ENCODE measurements at places on chromosomes 13 and 19.

GRCh38 chr19:7907122-7907521, 3.4 kb downstream of the MAP2K7 start:
- DNase-seq: no peak

DNA sequence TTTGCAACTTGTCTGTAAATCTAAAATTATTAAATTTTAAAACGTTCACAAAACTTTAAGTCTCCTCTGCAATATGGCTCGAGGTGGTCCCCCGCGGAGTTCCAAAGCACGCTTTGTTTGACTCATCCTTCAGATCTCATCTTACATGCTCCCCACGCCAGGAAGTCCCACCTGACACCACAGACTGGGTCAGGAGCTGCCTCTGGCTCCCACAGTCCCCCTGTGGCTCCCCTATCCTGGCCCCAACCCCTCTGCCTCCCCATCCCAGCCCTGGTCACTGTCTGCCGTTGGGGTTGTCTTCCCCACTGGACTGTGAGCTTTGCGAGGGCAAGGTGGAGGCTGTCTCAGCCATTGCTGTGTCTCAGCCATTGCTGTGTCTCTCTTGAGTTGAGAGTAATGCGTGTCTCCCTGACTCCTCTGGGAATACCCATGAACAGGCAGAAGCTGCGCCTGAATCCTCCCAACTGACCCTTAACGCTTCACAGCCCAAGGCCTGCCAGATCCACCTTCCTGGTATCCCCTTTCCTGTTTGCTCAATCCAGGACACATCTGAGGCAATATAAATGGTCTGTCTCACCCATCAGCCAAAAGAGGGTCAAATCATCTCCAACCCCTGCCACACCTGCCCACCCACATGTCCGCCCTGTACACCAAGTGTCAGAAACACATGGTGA, 15.9 kb downstream of the DYRK1B start:
- DNase-seq: no peak

DNA sequence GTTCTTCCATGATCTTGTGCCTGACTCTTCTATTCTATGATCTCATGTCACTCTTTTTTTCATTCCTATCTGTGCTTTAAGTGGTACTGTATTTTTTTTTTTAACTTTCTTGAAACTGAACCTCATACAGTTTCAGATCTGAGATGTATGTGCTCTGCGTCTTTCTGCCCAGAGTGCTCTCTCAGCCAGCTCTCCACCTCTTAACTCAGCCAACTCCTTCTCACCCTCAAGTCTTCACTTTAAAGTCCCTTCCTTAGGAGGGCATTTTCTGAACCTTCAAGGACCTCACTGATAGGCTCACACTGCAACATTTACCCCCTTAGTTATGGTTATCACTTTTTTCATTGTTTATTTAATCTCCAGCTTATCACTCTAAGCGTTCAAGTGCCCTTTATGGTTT, 158.7 kb downstream of the IRS2 start:
- no peak for DNase-seq

DNA sequence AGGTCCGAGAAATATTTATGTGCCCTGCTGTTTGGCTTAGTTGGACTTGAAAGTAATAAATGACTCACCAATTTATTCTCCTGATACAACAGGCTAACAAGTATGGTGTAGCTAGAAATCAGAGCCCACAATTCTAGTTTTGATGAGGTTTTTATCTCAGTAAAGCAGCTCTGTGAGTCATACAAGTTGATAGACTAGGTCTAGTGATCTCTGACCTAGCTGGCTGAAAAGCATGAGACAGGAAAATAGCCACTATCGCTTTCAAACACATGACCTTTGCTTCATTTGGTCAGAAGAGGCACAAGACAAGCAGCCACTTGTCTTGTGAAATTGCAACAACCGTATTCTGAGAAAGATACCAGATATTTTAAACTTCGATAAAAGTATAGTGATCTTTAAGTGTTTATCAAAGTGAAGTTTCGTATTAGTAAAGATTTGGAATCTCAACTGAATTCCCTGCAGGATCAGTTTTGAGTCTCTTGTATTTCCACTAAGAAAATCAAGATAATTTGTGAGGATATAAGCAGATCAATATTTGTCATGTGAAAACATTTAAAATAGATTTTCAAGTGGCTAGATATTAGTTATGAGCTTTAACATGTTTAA, 126.7 kb downstream of the MAB21L1 start:
- no peak for DNase-seq

DNA sequence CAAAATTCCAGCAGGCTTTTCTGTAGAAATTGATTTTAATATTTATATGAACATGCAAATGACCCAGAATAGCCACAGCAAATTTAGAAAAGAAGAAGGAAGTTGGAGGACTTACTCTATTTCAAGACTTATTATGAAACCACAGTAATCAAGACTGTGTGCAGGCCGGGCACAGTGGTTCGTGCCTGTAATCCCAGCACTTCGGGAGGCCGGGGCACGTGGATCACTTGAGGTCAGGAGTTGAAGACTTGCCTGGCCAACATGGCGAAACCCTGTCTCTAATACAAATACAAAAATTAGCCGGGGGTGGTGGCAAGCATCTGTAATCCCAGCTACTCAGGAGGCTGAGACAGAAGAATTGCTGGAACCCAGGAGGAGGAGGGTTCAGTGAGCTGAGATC, 6.0 kb upstream of the FFAR2 start:
- no peak for DNase-seq

DNA sequence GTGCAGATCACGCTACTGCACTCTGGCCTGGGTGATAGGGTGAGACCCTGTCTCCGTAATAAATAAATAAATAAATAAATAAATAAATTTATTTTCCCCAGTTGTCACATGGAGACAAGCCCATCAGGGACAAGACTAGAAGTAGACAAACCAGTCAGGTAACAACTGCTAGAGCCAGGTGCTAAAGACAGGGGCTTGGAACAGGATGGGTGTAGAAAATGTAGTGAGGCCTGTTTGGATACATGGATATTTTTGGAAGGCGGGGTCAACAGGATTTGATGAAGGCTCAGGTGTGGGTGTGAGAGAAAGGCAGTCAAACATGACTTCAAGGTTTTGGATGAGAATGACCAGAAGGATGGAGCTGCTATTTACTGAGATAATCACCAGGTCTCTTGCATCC, 27.7 kb upstream of the TPM4 start:
- DNase-seq: no peak

DNA sequence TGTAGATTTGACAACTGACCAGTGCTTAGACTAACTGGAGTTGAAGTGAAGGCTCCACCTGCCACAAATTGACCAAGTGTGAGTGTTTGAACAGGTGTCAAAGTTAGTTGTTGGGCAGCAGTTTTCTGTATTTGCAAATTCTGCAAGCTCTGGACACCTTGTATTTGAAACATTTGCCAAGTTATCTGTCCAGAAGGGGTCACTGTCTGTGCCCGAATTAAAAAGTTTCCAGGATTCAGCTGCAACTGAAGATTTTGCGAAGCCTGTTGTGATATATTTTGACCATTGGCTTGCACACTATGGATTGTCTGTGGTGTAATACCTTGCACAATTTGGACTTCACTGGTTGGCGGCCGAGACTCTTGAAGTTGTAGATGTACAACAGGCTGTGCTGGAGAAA, 1690.7 kb downstream of the SLITRK5 start:
- DNase-seq: no peak

DNA sequence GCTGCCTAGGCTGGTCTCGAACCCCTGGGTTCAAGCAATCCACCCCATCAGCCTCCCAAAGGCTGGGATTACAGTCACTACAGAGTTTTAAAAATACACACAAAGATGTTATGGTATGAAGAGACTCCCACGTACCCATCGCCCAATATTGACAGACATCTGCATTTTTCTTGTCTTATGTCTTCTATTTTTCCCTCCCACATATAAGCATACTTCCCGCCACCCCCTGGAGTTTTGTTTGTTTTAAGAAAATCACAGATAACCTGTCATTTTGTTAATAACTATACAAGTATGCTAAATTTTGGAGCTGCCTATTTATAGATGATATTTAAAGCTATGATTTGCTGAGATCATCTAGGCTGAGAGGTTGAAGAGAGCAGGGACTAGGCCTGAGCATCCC, 6.2 kb upstream of the SMG9 start:
- DNase-seq: no peak

DNA sequence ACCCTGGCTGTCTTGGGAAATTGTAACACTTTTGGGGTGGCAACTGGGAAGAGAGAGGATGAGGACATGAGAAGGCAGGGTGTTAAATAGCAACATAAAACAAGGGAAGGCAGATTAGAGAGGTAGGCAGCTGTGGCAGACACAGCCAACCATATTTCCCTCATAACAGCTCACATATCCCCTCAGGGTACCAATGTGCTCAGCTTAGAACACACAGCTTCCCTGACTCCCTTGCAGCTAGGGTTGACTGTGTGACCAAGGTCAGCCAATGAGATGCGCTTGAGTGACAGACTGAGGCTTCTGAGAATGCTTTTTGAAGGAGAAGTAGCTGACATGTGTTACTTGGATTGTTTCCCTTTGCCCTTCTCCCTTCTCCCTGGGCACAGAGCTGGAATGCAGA, 28.8 kb upstream of the SPATA13 start:
- DNase-seq: no peak

DNA sequence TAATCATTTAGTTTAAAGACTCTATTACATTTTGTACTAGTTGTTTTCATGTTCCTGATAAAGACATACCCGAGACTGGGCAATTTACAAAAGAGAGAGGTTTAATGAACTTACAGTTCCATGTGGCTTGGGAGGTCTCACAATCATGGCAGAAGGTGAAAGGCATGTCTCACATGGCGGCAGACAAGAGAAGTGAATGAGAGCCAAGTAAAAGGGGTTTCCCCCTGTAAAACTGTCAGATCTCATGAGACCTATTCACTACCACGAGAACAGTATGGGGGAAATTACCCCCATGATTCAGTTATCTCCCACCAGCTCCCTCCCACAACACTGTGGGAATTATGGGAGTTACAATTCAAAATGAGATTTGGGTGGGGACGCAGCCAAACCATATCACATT, 129.2 kb downstream of the PAN3 start:
- DNase-seq: no peak

GRCh38 chr19:3068071-3068470, 5.8 kb upstream of the TLE5 start:
- no peak for DNase-seq

DNA sequence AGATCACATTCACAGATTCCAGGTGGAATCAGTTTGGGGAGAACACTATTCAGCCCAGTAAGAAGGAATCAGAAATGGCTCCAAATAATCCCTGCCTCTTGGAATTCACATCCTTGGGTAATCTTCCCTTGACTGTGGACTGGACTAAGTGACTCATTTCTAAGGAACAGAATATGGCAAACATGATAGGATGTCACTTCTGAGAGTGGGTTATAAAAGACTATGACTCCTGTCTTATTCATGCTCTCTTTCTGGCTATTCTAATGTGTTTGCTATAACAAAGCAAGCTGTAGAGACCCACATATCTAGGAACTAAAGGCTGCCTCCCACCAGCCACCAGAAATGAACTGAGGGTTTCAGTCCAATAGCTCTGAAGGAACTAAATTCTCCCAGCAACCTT, 37.8 kb downstream of the MBD3L2B start:
- DNase-seq: no peak

Measured in adipocyte (in vitro differentiated cells).